ENCODE measurements at places on chromosomes 16 and 17.

DNA sequence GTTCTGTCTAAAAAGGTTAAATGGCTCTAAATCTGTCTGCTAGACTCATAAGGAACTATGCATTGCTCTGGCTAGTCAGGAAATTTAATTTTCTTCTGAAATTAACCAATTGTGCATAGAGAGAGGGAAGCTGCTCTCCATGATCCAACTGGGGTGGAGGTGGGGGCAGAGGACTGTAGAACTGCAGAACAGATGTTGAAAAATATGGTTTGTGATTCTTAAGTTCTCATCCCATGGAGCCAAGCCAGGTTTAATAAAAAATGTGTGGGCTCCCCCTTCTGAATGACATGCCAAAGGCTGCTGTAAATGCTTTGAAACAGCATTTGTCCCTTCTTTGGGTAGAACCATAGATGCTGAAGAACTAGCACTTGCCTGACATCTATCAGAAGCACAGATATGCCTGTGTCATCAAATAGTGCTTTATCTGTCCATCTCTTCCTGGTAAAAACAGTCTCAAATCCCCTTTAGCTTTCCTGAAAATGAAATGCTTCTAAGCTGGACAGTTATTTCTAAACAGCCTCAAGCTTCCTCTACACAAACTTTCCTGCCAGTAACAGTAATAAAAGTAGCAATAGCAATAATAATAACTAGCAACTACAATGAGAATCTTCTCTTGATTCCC lies 221.4 kb downstream of the CDH8 start:
- no peak for DNase-seq

GRCh38 chr16:46591257-46591656 lies 29.9 kb downstream of the SHCBP1 start:
- no peak for DNase-seq

- DNase-seq: peak; percentile 37
Observed at GRCh38 chr16:16025214-16025968, 76.0 kb downstream of the ABCC1 start.

GRCh38 chr17:64533784-64534183 lies 27.0 kb downstream of the CEP95 start:
- no peak for DNase-seq

All from T-cell (primary cell).